ENCODE measurements at places on chromosomes 13 and 19.

DNA sequence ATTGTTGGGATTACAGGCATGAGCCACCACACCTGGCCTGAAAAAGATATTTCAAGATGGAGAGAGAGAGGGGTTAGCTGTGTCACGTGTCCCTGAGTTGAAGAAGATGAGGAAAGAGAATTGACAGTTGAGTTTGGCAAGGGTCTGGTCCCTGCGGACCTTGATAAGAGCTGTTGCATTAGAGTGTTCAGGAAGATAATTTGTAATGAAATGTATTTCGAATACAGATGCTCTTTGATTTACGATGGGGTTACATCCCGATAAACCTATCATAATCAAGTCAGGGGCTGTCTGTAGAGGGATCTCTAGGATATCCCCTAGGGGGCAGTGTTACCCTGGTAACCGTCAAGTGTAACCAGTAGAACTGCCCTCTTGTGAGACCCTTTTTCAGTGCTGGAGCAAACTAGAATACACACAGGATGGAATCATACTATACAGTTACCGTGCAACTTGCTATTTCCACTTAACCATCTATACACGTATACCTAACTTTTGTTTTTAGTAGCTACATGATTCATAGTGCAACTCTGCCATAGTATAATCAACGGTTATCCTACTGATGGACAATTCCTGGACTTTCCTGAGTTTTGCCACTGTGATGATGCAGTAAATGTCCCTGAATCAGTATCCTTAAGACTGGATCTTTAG lies 1.5 kb upstream of the ELOF1 start:
- peak; percentile 90 for DNase-seq

DNA sequence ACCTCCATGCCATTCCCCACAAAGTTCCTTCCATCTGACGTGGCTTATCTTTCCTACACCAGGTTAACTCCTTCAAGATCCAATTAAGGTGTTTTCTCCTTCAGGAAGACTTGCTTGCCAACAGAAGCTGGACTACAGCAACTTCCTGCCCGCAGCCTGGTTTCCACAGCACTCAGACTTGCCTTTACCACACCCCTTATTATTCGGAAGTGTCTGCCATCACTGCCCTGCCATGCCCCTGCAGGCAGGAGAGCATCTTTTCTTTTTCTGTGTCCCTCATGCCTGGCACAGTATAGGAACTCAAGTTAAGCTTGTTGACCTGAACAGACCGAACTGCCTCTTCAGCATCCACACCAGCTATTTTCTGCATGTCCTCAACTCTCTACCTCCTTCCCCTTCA lies 168.0 kb downstream of the FOXO1 start:
- DNase-seq = no peak

GRCh38 chr19:55625004-55625326 lies 599 bp upstream of the ZNF784 start:
- no peak for DNase-seq

DNA sequence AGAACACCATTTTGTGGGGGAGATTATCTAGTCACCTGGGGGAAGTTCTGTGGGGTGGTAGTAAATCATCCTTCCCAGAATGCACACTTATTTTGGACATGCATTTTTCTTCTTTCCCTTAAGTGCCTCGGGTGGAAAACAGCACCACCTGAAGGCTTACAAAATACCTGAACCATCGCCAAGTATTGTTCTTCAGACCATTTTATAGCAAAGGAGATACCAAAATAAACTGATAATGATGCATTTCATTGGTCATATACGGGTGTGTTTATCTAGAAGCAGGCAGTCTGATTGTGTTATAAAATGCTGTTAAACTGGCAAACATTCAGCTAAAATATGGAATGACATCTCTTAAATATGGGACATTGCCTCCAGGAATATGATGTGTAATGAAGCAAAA lies 1034.7 kb downstream of the SLITRK1 start:
- no peak for DNase-seq

DNA sequence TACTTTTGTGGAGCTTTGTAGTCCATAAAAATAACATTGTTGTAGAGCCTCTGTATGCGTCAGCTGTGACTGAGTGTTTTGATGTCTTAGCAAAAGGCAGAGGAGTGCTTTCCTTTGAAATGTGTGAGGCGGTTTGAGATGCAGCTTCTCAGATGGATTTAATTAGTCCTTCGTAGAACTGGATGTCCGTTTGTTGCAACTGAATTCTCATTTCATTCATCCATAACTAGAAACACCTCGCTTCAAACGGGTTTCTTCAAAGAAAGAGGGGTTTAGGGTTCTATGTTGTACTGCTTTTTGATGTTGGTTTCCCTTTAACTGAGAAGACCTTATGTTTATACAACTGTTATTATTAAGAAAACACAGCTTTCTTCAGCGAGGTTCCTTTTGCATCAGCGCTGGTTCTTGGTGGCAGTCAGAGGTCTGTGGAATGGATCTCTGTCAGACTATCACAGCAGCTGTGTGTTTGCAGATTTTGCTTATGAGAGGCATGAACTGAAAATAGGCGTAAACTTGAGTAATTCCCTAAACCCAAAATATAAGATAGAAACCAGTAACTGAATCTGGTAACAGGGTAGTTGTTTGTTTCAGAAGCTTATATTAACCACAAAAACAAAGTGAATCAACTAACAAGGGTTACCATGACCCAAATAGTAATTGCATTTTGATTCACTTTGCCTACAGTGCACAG lies 194.4 kb downstream of the GGACT start:
- DNase-seq = no peak

- no peak for DNase-seq
These were observed 41.5 kb downstream of the PTPRS start for GRCh38 chr19:5299137-5299536.

GRCh38 chr19:39154629-39155100 lies 29.1 kb downstream of the PAK4 start:
- DNase-seq = no peak

GRCh38 chr19:51012661-51013190 lies 6.8 kb downstream of the KLK10 start:
- DNase-seq = no peak

- no peak for DNase-seq
These were observed 540.6 kb upstream of the SPRY2 start for GRCh38 chr13:80881495-80881894.

GRCh38 chr13:34748596-34748995 lies 193.5 kb upstream of the NBEA start:
- DNase-seq = no peak

DNA sequence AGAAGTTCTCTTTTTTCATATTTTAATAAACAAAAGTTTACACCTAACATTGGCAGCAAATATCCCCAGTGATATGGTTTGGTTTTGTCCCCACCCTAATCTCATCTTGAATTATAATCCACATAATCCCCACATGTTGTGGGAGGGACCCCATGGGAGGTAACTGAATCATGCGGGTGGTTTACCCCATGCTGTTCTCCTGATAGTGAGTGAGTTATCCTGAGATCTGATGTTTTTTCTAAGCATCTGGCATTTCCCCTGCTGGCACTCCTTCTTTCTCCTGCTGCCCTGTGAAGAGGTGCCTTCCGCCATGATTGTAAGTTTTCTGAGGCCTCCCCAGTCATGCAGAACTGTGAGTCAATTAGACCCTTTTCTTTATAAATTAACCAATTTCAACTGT lies 214.7 kb downstream of the SLITRK1 start:
- no peak for DNase-seq

GRCh38 chr19:29566496-29567054 lies 39.5 kb upstream of the POP4 start:
- DNase-seq = no peak

- peak; percentile 68 for DNase-seq
These were observed 413.9 kb downstream of the COG6 start for GRCh38 chr13:40069173-40070044.

- no peak for DNase-seq
These were observed 886.0 kb upstream of the SLC10A2 start for GRCh38 chr13:103952183-103952582.

DNA sequence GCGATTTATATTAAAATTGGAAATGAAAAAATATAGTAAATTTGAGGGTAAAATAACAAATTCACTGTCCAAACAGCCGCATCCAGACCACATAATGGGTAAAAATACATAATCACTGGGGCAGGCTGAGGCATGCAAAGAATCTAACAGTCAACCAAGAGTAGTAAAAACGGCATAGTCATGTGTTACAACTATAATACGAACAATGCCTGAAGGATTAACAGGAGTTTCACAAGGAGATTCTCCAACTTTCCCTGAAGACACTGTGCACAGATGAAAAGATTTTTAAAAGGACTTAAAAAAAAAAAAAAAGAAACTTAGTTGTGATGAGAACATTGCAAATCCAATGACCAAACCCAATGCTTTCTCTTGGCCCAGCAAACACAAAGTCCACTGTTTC lies 20.4 kb upstream of the ATXN8OS start:
- no peak for DNase-seq

DNA sequence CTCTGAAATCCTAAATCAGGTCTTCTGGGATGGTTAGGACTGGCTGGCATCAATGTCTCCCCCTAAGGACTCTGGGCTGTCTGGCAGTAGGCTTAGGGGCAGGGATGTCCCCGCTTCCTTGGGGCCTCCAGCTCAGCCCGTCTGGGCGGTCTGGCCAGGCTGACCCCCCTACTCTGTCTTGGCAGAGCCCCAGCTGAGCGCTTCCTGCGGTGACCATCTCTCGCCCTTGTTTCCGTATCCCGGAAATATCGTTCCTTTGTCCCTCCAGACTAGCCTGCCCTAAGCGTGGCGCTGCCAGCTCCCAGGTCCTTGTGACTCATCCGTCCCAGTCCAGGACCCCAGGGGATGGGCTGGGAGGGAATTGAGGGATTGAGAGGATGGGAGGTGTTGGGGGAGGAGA lies 11.3 kb downstream of the GTPBP3 start:
- DNase-seq = no peak

GRCh38 chr19:49553451-49554271 lies 25.9 kb downstream of the RCN3 start:
- DNase-seq = peak; percentile 14

DNA sequence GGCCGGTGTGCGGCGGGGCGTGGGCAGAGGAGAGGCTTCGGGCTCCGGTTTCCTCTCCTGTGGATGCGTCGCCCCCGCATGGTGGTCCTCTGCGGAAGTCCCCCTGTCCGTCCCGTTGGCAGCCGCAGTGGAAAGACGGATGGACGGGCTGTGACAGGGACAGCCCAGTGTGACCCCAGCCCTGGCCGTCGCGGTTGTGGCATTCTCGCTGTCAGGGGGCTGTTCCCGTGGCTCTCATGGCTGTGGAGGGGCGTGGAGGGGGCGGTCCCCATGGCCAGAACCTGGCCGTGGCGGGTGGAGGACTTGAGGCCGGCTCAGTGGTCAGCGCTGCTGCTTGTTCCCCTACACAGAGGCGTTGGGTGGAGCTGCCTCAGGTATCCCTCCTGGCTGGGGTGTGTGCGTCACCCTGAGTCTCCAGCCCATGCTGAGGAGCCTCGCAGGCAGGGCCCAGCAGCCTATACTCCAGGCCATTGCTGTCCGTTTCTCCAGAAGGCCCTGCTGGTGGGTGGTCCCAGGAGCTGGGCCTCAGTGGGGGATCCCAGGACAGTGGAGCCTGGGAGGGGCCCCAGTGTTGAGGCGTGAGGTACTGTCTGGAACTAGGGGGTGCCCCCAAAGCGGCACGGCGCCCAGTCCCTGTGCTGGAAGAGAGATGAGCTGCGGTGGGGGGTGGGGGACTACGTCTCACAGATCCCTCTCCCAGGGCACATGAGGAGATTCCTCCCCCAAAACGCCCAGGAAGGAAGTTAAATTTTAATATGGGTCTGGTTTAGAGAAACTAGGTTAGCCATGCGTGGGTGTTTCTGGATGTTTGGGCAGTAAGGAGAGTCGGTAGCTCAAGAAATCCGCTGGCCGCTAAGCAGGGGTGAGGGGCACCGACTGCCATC lies 20.3 kb downstream of the CSNK1G2 start:
- DNase-seq = no peak

DNA sequence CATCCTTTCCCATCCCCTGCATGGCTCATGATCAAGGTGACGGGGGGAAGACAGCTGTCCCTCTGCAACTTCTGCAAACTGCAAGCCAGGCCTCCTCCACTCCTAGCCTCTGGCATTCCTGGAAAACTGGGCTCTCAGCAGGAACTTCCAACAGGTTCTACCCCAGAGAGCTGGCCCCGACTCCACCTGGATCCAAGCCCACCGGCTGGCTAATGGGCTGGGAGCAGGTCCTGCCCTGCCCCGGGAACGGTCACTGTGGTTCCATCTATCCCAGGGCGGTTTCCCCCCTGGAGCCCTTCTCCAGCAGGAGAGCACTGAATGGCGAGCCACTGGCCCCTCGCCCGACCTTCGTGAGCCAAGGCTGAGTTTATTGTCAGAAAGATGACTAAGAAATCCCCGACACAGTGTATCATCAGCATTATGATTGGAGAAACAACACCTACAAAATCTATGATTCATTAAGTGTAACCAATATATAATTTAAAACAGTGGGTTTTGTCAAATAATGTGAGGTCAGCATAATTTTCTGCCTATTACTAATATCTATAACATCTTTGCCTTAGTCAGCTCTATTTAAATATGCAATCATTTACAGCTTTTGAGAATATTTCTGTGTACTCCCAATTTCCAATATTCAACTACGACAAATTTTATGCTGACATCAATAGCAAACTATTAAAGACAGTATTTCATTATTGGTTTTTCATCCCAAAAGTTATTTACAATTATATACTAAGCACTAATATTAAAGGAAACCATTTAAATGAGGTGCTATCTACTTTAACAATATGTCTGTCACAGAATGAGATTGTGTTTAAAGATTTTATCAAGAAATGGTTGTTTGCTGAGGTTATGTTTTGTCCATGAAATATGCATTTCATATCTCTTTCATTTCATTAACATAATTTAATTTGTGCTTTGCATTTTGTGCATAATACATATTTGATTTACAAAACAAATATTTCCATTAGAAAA lies 133.0 kb downstream of the URI1 start:
- DNase-seq = no peak

DNA sequence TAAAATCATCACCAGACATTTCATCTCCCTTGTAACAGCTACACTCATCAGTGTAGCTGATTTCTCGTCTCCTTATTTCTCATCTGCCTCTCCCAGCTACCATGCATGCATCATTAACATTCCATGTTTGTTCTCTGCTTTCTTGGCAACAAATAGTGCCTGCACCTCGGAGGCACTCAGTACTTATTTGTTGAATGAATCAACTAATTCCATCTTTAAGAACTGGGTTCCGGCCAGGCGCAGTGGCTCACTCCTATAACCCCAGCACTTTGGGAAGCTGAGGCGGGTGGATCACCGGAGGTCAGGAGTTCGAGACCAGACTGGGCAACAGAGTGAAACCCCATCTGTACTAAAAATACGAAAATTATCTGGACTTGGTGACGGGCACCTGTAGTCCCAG lies 63.9 kb upstream of the GTF3A start:
- DNase-seq = no peak

- DNase-seq = peak; percentile 8
These were observed at the start of gene MAP4K1 for GRCh38 chr19:38617764-38618589. TSS of gene MAP4K1 (minus strand) at chr19:38617953. CDS start at chr19:38617895, 58 bp downstream.

DNA sequence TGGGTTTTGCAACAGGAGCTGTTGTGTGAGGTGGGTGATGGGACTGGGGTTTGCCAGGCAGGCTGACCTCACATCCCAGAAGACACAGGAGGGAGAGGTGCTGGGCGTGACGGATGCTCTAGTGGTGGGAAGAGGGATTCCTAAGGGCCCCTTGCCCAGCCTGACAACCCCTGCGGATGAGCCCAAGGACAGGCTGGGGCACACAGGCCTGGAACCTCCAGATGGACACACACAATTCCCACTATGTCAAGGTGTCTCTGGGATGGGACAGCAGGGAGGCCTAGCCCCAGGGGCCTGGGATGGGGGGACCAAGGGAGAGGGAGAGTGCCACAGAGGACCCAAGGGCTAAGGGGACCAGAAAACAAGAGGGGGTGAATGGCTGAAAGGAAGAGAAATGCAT lies 191.5 kb downstream of the ZNF536 start:
- DNase-seq = no peak
